Nucleus accumbens (tissue), 56 donors: ENCODE measurements at places on chromosomes 4 and X.

DNA sequence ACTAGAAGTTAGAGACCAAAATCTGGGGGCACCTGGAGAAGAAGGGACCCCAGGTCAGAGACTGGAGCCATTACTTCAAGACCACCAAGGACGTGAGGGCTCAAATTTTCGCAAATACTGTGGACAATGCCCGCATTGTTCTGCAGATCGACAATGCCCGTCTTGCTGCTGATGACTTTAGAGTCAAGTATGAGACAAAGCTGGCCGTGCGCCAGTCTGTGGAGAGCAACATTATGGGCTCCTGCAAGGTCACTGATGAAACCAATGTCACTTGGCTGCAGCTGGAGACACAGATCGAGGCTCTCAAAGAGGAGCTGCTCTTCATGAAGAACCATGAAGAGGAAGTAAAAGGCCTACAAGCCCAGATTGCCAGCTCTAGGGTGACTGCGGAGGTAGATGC is 101.2 kb downstream of the NCAPG start:
- DNase-seq = no peak

DNA sequence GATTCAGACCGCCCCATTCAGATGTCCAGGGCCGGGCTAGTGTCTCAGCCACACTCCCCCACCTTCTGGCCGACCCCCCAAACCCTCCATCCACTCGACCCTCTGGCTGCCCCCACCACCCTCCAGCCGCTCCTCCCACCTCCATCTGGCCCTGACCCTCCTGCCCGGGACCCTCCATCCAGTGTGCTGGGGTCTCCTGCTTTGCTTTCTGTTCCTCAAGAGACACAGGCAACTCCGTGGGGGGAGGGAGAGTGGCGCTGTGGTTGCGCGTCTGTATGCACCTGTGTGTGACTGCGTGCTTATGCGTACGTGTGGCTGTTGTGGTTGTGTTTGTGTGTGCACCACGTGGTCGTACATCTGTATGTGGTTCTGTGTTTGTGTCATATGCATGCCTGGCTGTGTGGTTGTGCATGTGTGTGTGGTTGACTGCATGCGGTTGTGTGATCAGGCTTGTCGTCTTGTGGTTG is 33.3 kb downstream of the CPLX1 start:
- no peak for DNase-seq

DNA sequence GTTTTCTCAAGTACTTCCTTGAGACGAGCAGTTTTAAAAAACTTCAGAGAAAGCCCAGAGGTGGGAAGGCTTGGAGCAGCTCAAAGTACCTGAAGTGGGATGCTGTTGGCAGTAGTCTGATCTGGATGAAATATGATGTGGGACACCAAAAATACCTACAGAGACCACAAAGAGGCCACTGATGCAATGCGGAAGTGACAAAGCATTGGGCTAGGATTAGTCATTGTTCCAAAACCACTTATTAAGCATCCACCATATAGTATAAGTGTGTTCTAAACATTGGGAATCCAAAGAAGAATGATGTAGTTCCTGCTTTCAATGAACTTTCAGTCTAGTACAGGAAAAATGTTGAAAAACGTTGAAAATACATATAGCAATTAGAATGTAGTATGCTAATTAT is 386.1 kb upstream of the CNKSR2 start:
- no peak for DNase-seq

GRCh38 chr4:11495291-11495690 is 66.6 kb upstream of the HS3ST1 start:
- no peak for DNase-seq

DNA sequence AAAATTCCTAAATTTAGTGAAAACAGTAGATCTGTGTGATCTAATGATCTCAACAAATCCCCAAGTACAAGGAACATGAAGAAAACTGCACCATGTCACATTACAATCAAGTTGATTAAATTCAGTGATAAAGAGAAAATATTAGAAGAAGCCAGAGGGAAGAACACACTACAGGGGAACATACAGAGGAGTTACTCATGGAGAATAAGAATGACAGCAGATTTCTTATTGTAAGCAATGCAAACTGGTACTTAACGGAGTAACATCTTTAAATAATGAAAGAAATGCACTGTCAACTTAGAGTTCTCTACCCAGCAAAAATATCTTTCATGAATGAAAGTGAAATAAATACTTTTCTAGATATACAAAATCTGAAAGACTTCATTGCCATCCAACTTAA is 21.1 kb downstream of the TLL1 start:
- DNase-seq = no peak

DNA sequence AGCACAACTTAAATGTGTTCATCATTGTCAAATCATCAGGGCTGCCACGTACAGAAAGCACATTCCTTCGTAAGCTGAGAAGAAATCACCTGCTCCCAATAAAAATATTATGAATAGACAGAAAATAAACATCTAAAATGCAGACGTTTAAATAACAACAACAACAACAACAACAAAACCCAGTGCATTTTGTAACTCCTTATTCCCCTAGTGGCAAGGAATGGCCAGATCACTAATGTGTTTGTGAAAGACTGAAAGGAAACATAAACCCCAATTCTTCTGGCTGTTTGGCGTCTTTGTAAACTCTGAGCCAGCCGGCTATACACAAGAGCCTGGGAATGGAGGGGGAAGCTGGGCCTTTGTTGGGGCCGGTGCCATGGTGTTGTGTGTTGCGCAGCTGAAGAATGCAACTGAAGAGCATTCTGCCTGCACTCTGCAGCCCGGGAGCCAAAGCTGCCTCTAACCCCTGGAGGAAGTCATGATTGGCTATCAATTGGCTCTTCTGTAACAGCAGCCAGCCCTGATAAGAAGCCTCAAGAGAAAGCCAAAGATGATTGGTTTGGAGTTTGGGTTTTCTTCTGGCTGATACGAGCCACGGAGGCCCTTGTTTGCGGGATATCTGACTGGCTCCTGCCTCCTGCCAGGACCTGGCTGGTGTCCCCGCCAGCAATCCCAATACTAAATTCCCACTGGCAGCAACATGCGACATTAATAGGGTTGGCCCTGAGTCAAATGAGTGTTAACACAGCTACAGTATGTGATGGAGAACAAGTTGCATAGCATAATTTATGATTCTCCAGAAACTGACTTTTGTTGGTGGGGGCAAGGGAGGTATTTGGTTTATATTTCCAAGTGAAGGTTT is 89.7 kb upstream of the TFDP3 start:
- no peak for DNase-seq

GRCh38 chr4:147829401-147830101 is 97.7 kb downstream of the ARHGAP10 start:
- DNase-seq = no peak

GRCh38 chr4:150771382-150771781 is 189.4 kb downstream of the MAB21L2 start:
- no peak for DNase-seq

- DNase-seq = peak; percentile 22
Measured at GRCh38 chr4:138035781-138036258, 206.3 kb downstream of the SLC7A11 start.

DNA sequence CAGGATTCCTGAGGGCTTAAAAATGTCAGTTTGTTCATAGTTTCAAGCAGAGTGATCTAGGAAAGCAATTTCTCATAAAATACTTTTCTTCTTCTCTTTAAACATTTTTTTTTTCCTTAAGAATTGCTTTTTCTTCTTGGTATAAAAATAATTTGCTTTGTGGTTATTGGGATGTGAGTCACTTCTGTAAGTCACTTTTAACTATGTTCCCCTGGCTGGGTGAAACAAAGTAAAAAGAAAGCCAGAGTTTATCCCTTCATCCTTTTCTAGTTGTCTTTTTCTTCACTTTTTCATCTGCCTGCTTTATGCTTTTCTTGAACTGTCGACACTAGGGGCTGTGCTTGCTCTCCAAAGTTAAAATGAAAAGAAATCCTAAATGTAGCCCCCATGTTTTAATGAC is 33.5 kb downstream of the ARSJ start:
- DNase-seq = no peak

DNA sequence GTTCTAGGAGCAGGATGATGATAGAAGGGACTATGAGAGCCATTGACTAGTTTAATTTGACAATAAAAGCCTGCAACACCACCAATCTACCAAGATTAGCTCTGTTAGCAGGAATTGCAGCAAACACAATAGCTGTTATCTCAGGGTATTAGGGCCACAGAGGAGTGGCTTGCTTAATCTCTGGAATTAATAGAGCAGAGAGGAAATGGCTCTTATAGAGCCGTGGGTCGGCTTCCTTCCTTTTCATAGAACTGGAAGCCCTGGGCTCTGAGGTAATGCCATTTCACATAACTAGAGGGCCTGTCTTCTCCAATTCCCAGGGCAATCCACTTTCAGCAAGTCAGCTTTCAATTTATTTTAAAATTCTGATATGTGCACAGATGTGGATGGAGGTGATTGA is 83.0 kb downstream of the MAMLD1 start:
- no peak for DNase-seq

GRCh38 chrX:70134116-70134477 is 850 bp downstream of the IGBP1 start:
- DNase-seq = no peak

DNA sequence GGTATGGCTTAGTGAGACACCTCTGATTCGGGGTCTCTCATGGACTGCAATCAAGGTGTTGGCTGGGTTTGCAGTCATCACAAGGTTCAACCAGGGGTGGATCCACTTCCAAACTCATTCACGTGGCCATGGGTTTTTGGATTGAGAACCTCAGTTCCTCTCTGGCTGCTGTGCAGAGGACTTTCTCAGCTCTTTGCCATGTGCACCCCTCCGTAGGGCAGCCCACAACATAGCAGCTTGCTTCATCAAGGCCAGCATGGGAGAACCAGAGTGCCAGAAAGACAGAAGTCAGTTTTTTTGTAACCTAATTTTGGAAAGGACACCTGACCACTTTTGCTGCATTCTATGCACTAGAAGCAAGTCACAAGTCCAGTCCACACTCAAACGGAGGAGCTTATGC is 154.9 kb downstream of the PJA1 start:
- DNase-seq = no peak

GRCh38 chr4:128303986-128304385 is 16.4 kb upstream of the PGRMC2 start:
- DNase-seq = no peak

DNA sequence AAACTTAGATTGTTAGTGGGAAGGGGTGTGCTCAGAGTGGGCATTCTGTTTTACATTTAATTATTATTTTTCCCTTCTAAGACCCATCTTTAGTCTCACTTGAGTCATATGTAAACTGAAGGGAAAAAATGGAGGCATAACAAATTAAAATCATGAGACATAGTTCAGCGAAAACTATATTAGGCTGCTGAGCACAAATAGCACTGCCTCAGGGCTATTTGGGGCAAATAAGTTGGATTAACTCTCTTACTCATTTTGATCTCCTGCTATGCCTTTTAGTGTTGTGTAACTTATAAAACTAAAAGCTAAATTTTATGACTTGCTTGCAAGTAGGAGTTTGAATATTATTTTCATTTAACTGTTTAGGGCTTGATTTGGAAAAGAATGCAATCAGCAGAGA is 1329.2 kb upstream of the PCDH7 start:
- DNase-seq = no peak

DNA sequence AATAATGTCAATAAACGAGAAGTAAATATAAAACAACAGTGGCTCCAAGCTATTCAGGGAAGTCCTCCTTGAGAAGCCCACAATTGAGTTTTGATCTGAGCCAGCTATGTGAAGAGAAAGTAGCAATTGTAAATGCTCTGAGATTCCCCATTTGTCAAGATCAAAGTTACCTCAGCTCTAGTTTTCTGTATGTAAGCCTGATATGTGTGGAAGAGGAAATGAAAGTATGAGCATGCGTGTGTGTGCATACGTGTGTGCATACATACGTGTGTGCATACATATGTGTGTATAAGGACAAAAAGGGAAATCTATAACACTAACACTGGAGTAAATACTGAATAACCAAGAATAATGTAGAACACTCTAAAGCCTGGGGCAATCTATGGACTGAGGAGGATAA is 130.3 kb downstream of the SCFD2 start:
- no peak for DNase-seq

- DNase-seq = no peak
Measured at GRCh38 chr4:116024954-116025708, 911.7 kb upstream of the NDST4 start.

- no peak for DNase-seq
Measured at GRCh38 chr4:109977854-109978501, 65.3 kb downstream of the EGF start.

- DNase-seq = no peak
Measured at GRCh38 chr4:75561789-75562188, 5.9 kb downstream of the ODAPH start.

- DNase-seq = no peak
Measured at GRCh38 chrX:4708970-4709760, 995.7 kb upstream of the PRKX start.

DNA sequence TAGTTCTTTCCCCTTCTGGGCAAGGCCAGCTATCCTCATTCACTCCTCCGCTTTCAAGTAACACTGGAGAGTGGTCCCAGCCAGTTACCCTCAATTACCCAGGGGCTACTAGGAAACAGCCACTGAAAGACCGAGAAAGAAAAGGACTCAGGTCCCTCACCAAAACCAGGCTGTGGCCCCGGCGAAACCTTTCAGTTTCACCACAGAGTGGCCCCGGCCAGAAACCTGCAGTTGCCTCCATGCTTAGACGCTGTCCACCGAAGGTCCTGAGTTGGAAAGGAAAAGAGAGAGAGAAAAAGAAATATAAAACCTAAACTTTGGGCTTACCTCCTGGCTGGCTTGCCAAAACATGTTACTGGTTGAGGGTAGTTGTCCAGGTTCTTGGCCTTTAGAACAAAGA is 5.0 kb upstream of the AREG start:
- DNase-seq = no peak

GRCh38 chrX:105880491-105880890 is 58.2 kb downstream of the NRK start:
- DNase-seq = no peak

DNA sequence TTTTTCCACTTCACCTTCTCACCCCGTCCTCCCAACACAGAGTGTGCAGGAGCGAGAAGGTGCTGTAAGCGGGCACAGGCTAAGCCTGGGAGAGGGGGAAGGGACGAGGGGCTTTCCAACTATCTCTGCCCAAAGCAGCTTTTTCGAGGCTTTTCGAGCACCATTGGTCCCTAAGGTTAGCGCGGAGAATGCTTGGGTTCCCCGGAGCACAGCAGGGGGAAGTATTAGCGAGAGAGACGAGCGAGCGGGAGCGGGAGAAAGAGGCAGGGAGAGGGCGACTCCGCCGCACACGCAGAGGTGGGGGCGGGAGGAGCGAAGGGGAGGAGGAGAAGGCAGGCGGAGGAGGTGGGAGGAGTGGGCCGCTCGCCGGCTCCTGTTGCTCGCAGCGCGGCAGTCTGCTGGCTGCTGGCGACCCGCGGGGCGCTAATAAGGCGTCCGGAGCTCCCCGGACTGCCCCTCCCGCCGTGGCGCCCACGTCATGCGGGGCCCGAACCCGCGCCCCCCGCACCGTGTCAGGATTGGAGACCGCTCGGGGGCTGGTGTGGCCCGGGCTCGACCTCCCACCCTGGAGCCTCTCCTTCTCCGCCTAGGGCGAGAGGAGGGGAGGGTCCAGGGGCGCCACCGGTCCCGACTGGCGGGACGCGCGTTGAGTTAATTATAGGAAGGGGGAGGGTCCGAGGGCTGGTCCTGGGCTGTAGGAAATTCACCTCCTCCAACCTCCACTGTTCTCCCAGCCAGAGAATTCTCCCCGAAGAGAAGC is at the start of gene ADAMTS3:
Gene ADAMTS3 (minus strand): TSS at position 263 of the 760 bp plus-strand sequence. CDS start 459 bp downstream, outside the sequence.
- DNase-seq = peak; percentile 14
